ENCODE measurements at places on chromosomes 7 and 10.
A peak's percentile ranks its signal among the peaks of the same experiment; 100 is the strongest.

GRCh38 chr10:34748767-34749166, 66.3 kb downstream of the PARD3 start:
- DNase-seq, result peak; percentile 53

DNA sequence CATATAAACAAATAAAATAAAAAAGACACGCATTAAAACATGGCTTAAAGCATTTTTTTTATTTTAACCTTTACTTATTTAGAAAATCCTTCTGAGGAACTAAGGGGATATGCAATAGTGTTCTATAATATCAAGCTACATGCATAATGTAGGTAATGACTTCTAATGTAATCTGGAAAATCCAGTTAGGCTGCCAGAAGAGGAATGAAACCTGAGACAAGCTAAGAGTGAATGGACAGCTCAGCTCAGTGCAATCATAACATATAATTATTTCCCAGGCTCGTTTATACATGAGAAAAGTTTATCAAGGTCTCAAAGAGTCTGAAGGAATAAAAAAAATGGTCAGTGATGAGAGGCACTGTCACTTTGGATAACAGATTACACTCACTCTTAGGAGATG, 649.0 kb upstream of the PCDH15 start:
- no peak for DNase-seq

GRCh38 chr10:55174419-55174818, 373.4 kb upstream of the PCDH15 start:
- no peak for DNase-seq

GRCh38 chr10:49310460-49310859, 11.5 kb downstream of the C10orf71 start:
- DNase-seq, result no peak

- no peak for DNase-seq
Observed at GRCh38 chr10:103643381-103643780, 149.9 kb downstream of the NEURL1 start.

DNA sequence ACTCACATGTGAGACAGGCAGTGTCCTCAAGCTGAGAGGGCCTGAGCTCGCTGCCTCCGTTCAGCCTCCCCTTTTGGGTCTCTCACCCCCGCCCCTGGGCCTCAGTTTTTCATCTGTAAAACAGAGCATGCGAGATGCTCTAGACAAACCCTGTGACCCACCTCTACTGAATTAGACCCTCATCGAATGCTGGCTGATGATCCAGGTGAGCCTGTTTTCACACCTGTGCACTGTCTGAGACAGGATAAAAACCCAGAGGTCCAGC, 102.1 kb downstream of the PDGFA start:
- no peak for DNase-seq

- DNase-seq, result no peak
Observed at GRCh38 chr10:87723500-87723899, 63.8 kb downstream of the PAPSS2 start.

DNA sequence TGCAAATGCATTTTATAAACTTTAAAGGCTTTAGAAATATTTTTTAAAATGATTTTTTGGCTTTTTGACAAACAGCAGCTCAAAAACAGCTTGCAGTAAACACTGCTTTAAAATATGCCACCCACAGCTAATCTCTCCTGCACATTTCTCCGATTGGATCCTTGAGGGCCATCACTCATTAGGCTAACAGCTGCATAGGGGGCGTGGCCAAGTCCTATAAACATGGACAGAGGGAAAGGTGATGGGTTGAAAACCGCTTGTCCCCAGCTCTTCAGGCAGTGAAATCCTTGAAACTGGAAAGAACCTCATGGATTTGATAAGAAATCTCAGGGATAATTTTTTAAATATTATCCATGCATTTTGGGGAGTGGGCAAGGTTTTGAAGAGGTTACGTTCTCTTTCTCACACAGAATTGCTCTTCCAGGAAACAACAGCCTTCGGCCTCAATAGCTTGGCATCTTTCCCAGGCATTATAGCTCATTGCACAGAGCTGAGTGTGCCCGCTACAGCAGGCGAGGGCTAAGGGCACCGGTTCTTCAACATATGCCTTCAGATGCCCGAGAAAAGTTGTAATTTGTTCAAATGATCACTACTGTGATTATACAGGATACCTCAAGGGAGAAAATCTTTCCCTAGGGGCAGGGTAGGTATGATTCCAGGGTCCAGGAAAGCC, 1.7 kb downstream of the PLEKHS1 start:
- no peak for DNase-seq

DNA sequence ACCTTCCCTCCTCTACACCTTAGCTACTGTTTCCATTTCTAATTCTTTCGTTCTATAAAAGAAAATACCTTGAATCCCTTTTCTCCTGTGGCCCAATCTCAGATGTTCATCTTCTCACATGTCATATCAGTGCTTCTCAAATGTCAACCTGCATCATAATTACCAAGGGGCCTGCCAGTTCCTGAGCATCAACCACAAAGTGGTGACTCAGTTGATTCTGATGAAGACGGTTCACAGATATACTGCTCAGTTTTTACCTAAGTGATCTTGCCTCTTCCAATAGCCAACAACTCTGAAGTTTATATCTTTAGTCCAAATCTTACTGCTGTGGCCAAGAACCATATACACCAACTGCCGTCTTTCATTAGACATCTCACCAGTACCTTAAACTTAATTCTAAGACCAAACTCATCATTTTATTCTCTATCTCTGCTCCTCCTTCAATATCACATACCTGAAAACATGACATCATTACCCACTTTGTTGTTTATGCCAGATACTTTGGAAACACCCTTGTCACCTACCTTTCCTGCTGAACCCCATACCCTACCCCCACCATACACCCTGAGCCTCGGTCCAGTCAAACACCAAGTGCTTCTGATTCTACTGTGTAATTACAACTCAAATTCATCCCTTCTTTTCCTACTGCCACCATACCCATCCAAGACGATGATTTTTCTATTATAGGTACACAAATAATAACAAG, 115.5 kb downstream of the LMBR1 start:
- DNase-seq, result no peak

DNA sequence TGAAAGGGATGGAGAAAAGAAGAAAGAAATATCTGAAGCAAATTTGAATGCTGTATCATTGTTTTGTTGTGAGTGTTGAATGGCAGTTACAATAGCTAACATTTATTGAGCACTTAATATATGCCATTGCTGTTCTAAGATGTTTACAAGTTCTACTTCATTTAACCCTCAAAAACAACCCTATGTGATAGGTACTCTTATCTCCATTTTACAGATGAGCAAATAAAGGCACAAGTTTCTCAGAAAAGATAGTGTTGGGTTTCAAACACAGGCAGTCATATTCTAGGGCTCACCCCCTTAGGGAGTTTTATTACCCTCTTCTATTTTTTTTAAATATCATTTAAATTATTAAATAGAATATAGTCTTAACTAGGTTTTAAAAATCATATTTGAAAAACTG, 8.3 kb upstream of the ELAPOR2 start:
- no peak for DNase-seq

DNA sequence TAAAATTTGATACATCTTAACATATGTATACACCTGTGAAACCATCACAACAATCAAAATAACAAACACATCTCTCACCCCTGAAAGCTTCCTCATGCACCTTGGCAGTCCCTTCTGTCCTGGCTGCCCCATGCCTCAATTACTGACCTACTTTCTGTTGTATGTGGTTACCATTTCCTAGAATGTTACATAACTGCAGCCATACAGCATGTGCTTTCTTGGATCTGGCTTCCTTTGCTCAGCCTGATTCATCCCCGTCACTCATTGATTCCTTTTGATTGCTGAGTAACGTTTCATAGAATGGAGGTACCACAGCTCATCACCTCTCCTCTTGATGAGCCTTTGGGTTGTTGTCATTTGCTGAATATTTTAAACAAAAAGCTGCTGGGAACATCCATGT, 165.3 kb downstream of the CELF2 start:
- DNase-seq, result no peak

GRCh38 chr7:143929224-143929920, 5.7 kb upstream of the OR2F2 start:
- no peak for DNase-seq

DNA sequence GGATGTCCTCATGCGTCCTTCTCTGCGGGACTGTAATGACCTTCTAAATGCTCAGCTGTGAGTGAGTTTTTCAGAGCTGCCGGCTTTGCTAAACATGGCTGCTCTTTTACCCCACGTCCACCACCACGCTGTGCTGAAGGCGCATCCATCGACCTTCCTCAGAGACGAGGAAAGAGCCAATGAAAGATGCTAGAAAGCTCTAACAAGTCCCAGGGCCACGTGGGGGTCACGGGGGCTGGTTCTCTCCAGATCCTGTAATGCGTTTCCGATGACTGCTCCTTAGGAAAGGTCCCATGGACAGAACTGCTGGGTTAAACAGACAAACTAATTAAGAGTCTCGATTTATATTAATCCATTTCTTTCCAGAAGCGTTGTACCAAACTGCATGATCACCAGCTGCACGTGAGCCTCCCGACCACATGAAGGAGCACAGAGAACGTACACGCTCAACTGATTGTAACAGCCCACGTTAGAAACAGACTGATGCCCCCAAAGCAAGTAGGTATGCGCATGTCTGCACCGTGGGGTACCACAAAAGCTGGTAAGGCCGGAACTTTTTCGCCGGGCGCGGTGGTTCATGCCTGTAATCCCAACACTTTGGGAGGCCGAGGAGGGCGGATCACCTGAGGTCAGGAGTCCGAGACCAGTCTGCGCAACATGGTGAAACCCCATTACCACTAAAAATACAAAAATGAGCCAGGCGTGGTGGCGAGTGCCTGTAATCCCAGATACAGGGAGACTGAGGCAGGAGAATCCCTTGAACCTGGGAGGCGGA, 109.6 kb downstream of the TCERG1L start:
- DNase-seq, result no peak

DNA sequence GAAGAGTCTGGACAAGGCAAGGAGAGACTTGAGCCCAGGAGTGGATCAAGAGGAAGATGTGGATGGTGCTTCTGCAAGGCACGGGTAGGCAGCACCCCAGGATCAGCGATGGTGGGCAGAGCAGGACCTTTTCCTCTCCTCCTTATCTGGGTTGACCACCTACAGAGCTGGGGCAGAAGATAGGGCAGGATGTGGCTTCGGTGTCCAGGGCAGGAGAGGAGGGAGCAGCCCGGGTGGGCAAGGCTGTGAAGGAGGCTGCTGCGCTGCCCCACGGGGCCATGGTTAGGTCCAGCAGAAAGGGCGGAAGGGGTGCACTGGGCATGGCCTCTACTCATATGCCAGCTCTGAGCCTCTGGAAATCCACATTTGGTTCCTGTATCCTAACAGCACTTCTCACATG, 20.0 kb upstream of the PARP12 start:
- peak; percentile 70 for DNase-seq

DNA sequence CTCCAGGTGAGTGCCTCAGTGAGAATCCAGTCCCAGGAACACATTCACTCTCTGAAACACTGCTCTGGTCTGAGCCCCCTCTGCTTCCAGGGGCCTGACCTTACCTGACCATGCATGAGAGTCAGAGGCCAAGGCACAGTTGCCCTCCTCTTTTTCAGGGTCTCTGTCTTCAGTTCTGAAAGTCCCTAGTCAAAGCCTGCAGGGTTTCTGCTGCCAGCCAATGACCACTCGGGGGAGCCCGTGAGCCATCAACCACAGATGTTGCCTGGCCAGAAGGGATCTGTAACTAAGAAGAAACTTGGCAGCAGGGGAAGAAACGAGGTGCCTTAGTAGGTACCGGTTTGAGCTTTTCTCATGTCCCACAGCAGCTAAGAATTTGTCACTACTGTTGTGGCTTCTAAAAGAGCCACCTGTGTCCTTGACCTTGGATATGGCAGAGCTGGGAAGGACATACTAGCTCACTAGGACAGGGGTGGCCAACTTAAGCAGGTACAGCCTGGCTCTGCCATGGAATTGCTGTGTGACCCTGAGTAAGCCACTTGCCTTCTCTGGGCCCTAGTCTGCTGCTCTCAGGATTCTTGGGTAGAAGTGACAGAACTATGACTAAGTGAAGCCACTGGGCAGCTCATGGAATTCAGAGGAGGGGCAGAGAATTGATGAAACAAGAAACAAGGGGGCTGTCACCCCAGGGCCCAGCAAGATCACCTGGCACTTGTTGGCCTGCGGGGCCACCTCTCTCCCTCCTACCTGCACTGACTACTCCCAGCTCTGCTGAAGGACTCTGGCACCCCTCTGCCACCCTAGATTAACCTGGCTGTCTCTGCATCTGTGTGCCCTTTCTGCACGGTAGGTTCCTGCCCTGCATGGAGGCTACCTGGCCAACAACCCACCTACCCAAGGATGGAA, 83.8 kb upstream of the GPR26 start:
- peak; percentile 72 for DNase-seq

DNA sequence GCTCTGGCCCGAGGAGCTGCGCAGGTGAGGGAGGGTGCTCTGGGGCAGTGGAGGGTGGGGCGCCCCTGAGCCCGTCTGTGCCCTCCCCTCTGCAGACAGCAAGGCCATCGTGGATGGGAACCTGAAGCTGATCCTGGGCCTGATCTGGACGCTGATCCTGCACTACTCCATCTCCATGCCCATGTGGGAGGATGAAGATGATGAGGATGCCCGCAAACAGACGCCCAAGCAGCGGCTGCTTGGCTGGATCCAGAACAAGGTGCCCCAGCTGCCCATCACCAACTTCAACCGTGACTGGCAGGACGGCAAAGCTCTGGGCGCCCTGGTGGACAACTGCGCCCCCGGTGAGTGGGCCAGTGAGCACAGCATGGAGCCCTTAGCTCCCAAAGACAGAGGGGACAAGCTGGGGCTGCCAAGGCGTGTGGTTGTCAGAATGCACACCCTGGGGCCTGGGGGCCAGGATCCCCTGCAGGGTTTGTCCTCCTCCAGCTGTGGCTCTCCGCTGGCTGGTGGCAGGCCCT, 5.1 kb downstream of the FLNC start:
- no peak for DNase-seq

DNA sequence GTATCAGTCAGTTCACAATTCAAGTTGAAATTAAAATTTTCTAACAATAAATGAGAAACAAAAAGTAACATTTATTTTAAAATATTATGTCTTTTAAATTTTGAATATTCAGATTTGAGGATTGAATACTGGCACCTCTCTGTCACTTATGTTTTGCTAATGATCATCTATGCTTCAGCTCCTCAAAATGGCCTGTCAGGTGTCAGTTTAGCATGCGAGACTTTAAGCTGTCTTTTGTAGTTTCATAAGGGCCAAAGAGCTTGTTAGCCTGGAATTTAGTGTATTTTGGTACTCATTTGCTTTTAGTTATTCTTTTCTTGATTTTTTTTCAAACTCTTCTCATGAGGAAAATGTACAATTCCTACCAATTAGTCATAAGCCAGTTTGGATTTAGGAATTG, 102.0 kb upstream of the RPA3 start:
- DNase-seq, result no peak

- no peak for DNase-seq
Observed at GRCh38 chr10:71179382-71179781, 33.0 kb upstream of the UNC5B start.
